Stimulated activated CD4-positive, alpha-beta T cell treated with anti-CD3 and anti-CD28 coated beads, Interleukin-12 subunit alpha, Interleukin-12 subunit beta, amount 100 ng/mL, for 48 hours (primary cell): ENCODE measurements at places on chromosomes 16 and 17.

- DNase-seq = no peak
Measured at GRCh38 chr17:8946476-8946875, 19.0 kb downstream of the PIK3R5 start.

GRCh38 chr16:1287982-1288670 lies 21.3 kb upstream of the UBE2I start:
- DNase-seq = no peak

- no peak for DNase-seq
Measured at GRCh38 chr17:42529061-42529460, 7.0 kb upstream of the NAGLU start.

DNA sequence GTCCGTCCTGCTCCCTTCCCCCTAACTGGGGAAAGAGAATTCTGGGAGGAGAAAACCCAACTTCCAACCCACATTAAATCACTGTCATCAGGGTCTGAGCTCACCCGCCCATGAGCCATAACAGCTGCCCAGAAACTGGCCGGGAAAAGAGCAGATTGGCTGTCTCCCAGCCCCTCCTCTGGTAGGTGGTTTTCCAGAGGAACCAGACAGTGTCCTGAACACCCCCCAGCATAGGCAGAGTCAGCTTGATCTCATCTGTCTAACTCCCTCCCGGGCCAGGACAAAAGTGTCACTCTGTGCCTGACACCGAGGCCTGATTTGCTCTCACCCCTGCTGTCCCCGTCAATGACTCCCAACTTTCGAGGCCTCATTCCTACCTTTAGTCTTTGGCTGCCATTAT lies 197.0 kb downstream of the AXIN2 start:
- no peak for DNase-seq

- no peak for DNase-seq
Measured at GRCh38 chr16:85075236-85075924, 36.9 kb downstream of the CIBAR2 start.

- no peak for DNase-seq
Measured at GRCh38 chr16:4339455-4339854, 11.7 kb downstream of the PAM16 start.

- DNase-seq = no peak
Measured at GRCh38 chr16:12286964-12287363, 310.4 kb downstream of the SNX29 start.

GRCh38 chr17:39787743-39788484 lies 50.2 kb downstream of the GRB7 start:
- no peak for DNase-seq

DNA sequence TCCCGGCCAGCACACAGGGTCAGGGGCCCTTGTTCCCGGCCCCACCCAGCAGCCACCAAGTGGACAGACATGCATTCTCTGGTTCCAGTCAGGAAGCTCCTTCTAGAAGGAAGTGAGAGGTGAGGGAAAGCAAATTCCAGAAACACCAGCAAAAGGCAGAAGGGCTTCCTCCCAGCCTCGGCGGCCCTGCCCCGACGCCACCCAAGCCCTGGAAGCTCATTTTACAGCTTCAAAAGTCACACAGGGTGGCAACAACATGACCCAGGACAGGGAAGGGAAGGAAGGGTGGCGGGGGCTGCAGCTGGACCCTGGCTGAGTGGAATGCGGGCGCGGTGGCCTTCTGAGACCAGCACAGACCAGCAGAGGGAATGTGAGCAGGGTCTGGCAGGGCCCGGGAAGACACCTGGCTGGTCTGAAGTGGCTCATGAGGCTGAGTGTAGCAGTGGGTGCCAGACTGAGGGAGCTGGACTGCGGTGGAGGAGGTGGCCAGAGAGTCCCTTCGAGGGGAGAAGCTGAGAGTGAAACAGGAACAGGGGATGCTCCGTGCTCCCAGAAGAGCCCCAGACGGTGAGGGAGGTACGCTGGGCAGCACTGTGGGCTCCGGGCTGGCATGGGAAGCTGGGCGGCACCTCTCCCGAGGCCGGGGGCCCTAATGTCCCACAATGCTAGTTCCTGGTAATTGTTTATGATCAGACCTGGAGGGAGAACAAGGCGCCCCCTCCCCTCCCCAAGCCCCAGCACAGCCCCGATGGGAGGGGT lies 1.9 kb upstream of the UNC13D start:
- no peak for DNase-seq

GRCh38 chr16:85448557-85449190 lies 164.4 kb upstream of the GSE1 start:
- DNase-seq = no peak

GRCh38 chr17:49715717-49716279 lies 8.0 kb upstream of the SLC35B1 start:
- no peak for DNase-seq

- no peak for DNase-seq
Measured at GRCh38 chr16:69924777-69925191, 26.4 kb upstream of the CLEC18A start.

DNA sequence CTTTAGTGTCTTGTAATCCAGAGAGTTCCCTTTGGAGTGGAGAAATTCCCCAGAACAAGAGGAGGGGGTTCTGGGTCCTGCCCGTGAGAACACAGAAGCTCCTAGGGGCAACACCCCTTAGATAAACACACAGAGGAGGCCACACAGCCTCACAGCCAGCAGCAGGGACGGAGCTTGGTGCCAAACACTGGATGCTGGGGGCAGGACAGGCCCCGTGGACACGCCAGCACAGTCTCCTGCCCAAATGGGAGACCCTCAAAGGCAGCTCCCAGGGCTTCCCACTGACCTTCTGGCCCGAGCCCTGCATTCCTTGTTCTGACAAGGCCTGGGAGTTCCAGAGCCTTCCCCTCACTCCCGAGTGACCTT lies 31.8 kb upstream of the JPH3 start:
- DNase-seq = no peak

GRCh38 chr17:55437159-55437605 lies 15.5 kb upstream of the MMD start:
- DNase-seq = no peak

DNA sequence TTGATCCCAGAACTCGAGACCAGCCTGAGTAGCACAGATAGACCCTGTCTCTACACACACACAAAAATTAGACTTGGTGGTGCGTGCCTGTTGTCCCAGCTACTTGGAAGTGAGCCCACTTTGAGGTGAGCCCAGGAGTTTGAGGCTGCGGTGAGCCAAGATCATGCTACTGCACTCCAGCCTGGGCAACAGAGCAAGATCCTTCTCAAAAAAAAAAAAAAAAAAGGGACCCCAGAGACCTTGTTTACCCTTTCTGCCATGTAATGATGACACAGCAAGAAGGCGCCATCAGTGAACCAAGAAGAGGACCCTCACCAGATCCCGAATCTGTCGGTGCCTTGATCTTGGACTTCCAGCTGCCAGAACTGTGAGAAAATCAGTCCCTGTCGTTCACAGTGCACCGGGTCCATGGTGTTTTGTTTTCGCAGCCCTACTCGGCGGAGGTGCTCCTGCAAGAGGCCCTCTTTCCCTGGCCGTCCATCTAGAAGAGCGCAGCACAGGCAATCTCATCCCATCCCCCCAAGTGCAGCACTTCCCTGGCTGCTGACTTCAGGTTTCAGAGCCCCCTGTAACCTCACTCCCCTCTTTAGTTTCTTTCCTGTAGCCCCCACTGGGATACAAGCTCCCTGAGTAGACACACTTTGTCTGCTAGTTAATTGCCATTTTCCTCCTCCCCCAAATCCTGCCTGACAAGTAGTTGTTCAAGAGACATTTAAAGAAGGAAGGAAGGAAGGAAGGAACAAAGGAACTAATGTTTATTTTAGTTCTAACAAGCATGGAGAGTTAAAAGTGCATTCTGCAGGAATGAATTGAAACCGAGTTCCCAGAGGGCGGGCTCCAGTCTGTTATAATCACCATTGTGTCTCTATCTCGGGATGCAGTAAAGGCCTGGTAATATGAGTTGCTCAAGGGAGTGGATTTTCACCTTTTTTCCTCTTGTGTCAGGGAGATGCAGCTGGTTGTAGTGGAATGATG lies 115.3 kb downstream of the SNX29 start:
- DNase-seq = no peak
